SJSA1 (cell line): ENCODE measurements at places on chromosomes 7 and 10.

GRCh38 chr10:73828161-73828560, 16.8 kb upstream of the NDST2 start:
- H3K27ac ChIP-seq: no peak overlapping the region
- H3K36me3 ChIP-seq: peaks cover 6% of the 10 kb centered on the region; the same call in 1 of the 2 replicates
- DNase-seq: no peak
- peaks cover 14% of the 10 kb centered on the region for H3K4me1 ChIP-seq
- no peak overlapping the region for H3K4me3 ChIP-seq
- H3K27me3 ChIP-seq: no peaks in the 10 kb centered on the region

- no peak overlapping the region for H3K27ac ChIP-seq
- no peak overlapping the region for H3K4me3 ChIP-seq
- H3K4me1 ChIP-seq: no peaks in the 10 kb centered on the region
- no peaks in the 10 kb centered on the region for H3K36me3 ChIP-seq
Measured at GRCh38 chr10:123550675-123551096, 115.5 kb upstream of the GPR26 start.

DNA sequence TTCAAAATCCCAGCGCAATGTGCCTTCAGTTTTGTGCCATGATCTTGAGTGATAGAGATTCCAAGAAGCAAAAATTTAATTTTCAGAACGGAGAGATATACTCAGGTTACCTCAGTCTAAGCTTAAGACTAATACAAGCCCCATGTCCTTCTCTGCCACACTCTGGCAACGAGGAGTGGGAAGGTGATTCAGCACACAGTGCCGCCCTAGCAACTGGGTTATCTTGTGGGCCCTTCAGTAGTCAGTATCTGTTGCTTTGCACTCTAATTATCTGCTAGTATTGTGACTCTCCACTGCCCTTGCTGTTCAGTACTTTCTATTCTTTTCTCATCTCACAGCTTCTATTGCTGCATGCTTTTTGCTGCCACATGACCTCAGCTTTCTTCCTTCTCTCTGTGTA, 39.2 kb upstream of the MKLN1 start:
- no peak overlapping the region for H3K4me3 ChIP-seq
- H3K36me3 ChIP-seq: no peaks in the 10 kb centered on the region
- no peak for DNase-seq

DNA sequence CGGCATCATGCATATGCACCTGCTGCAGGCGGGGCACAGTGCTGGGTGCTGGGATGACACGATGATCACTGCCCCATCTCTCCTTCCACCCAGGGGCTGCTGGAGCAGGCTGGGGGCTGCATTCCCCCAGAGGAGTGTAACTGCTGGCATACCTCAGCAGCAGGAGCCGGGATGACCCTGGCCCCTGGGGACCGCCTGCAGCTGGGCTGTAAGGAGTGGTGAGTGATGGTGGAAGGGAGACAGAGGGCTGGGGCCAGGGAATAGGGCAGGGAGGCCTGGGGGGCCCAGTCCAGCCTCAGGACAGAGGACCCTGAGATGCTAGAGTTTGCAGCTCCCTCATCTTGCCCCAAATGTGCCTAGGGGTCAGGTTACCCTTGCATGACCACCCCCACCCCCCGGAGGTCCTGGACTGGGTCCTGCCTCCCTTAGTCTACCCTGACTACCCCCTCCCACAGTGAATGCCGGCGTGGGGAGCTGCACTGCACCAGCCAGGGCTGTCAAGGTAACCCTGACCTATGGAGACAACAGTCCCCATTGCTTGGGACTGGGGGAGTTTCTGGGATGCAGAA, 14.5 kb upstream of the ZNF862 start:
- H3K4me1 ChIP-seq: no peaks in the 10 kb centered on the region
- H3K27ac ChIP-seq: no peak overlapping the region
- H3K4me3 ChIP-seq: no peak overlapping the region

GRCh38 chr7:3806516-3806915, 505.5 kb downstream of the SDK1 start:
- H3K27me3 ChIP-seq: no peaks in the 10 kb centered on the region
- peaks cover 10% of the 10 kb centered on the region for H3K36me3 ChIP-seq
- no peak for DNase-seq

DNA sequence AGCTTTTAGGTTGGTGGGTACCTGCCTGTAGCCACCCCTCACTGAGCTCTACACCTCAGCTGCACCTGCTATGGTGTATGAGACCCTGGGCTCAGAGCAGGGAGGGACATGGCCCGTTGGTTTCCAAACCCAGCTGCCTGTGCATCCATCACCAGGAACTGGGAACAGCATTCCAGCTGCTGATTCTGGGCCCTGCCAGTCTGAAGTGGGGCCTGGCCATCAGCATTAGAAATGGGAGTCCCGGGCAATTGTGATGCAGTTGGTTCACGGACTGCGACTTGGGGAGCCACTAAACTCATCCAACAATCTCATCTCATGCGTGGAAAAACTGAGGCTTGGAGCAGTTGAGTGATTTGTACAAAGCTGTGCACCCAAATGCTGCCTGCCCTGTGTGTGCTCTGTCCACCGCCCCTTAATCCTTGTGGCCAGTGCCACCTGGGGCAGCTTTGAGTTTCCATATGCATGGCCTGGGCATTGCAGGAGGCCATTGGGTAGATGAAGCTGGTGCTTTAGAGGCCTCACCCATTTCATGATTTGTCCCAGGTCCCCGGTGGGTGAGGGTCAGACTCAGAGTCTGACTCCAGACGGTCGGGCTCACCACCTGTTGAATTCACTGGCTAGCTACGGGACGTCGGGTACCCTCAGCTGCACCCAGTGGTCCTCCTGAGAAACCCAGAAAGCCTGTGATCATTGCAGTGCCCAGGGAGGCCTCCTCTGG, 109.0 kb upstream of the SHH start:
- no peak for DNase-seq
- H3K27ac ChIP-seq: no peak overlapping the region

DNA sequence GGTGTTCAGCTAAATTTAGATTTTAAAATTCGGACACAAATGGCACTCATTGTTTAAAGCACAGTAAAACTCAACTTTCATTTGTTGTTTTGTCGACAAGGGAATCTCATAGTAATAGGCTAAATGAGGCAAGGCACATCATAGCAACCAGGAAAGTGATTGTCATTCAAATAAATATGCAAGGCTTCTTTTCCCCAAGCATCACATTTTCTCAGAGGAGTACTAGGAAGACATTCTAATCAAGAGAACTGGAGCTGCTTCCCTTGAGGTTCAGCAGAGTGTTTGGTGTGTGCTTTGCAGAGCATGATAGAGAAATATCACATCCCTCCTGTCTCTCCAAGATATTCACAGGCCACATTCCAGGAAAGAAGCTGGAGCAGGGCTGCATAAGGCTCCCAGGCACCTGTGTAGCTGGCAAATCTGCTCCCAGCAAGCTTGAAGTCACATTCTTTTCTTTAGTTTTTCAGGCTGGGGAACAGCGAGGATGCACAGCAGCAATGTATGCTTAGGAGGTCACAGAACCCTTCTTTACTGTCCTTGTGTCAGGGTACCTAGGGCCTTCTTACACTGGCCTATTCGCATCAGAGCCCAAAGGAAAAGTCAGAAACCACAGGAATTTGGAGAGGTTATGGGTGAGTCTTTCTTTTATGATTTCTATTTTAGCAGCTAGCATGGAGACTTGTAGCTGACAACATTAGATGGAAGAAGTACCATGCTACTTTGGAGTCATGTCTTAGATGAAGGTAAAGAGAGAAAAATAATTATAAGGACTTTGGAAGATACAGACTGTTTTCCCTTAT, 95.9 kb upstream of the HDAC9 start:
- peaks cover 61% of the 10 kb centered on the region for H3K4me1 ChIP-seq
- H3K27me3 ChIP-seq: no peaks in the 10 kb centered on the region
- H3K36me3 ChIP-seq: no peaks in the 10 kb centered on the region
- DNase-seq: no peak
- peak overlapping the region; percentile 19; the same call in 1 of the 2 replicates for H3K27ac ChIP-seq

- no peak overlapping the region for H3K4me3 ChIP-seq
- H3K36me3 ChIP-seq: peaks cover 90% of the 10 kb centered on the region
- H3K4me1 ChIP-seq: peaks cover 51% of the 10 kb centered on the region
Measured at GRCh38 chr10:93376372-93377293, 105.5 kb downstream of the MYOF start.

DNA sequence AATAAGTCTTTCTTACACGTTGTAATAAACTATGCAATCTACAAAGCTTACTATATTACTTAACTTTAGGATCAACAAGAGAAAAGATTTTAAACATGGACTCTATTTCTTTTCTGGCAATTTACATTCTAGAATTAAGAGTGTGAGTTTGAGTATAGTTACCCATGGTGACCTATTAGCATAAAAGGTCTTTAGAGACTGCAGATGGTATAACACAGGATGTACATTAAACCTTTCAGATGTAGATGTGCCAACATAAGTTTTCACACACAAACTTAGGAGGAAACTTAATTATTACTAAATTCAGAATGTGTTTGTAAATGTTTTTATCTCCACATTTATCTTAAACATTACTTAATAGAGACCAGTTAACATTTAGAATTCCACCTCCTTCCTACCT, 54.1 kb downstream of the KCND2 start:
- no peak overlapping the region for H3K27ac ChIP-seq
- no peaks in the 10 kb centered on the region for H3K4me1 ChIP-seq
- H3K27me3 ChIP-seq: no peaks in the 10 kb centered on the region
- no peaks in the 10 kb centered on the region for H3K36me3 ChIP-seq
- H3K4me3 ChIP-seq: no peak overlapping the region

GRCh38 chr10:24440817-24441797, 232.2 kb downstream of the KIAA1217 start:
- no peaks in the 10 kb centered on the region for H3K36me3 ChIP-seq
- no peak overlapping the region for H3K4me3 ChIP-seq
- peak overlapping the region; percentile 52 for H3K27ac ChIP-seq

DNA sequence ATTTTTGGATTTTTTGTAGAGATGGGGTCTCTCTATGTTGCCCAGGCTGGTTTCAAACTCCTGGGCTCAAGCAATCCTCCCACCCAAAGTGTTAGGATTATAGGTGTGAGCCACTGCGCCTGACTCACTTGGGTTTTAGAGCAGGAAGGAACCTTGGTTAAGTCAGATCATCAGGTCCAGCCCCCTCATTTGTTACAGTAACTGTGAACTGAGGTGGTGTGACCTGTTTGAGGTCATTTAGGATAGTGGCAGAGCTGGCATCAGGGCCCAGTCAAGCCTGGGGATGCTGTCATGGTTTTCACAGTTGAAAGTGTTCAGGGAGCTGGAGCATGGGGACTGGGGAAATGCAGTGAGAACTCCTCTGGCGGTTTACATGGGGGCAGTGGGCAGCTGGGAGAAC, 159.6 kb downstream of the TAX1BP1 start:
- H3K4me3 ChIP-seq: no peak overlapping the region
- no peaks in the 10 kb centered on the region; the same call in 1 of the 2 replicates for H3K36me3 ChIP-seq
- DNase-seq: no peak
- no peaks in the 10 kb centered on the region for H3K27me3 ChIP-seq

DNA sequence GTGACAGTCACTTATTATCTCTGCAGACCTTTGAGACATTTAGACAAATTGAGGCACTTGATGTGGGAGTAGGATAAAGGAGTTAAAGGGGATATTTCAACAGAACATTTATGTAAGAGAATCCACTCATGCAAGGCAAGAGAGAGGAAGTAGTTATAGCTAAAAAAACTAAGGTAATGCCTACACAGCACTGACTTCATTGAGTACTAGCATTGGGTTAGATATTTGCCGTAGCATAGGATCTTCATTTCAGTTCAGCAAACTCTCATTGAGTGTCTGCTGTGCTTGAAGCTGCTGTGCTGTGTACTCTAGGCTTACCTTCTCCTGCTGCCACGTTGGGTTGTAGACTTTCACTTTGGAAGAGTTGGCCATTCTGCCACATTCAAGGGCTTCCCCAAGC, 10.5 kb upstream of the ENTPD1 start:
- no peaks in the 10 kb centered on the region for H3K36me3 ChIP-seq
- DNase-seq: no peak
- no peak overlapping the region for H3K4me3 ChIP-seq
- H3K27me3 ChIP-seq: no peaks in the 10 kb centered on the region; the same call in 1 of the 2 replicates
- H3K4me1 ChIP-seq: no peaks in the 10 kb centered on the region
- H3K27ac ChIP-seq: no peak overlapping the region

GRCh38 chr7:157136372-157136771, 2.4 kb upstream of the UBE3C start:
- H3K4me1 ChIP-seq: peaks cover 19% of the 10 kb centered on the region
- no peaks in the 10 kb centered on the region for H3K27me3 ChIP-seq
- peak; percentile 32 for DNase-seq
- H3K27ac ChIP-seq: no peak overlapping the region
- H3K4me3 ChIP-seq: no peak overlapping the region

- no peak for DNase-seq
- no peak overlapping the region for H3K4me3 ChIP-seq
- no peaks in the 10 kb centered on the region for H3K4me1 ChIP-seq
Measured at GRCh38 chr7:112892263-112892662, 102.1 kb upstream of the TMEM168 start.

DNA sequence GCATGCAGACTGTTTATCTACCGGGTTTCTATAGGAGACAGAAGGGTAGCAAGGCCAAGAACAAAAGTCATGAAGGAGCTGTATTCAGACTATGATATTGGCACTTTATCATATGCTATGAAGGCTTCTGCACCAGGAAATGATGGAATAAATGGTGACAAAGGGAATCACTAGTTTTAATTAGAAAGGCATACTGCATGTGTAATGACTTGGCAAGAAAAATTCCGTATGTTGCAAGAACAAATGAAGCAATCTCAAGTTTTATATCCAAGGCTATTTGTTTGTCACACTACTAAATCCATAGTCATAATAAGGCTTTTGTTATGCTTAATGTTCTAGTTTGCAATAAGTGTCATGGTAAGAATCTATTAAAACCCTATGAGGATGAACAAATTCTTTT, 230.9 kb downstream of the ZEB1 start:
- no peak for DNase-seq
- H3K4me3 ChIP-seq: no peak overlapping the region
- H3K27ac ChIP-seq: no peak overlapping the region

GRCh38 chr7:128271942-128272481, 30.9 kb downstream of the LEP start:
- peaks cover 8% of the 10 kb centered on the region for H3K27me3 ChIP-seq
- H3K4me1 ChIP-seq: no peaks in the 10 kb centered on the region
- DNase-seq: no peak

DNA sequence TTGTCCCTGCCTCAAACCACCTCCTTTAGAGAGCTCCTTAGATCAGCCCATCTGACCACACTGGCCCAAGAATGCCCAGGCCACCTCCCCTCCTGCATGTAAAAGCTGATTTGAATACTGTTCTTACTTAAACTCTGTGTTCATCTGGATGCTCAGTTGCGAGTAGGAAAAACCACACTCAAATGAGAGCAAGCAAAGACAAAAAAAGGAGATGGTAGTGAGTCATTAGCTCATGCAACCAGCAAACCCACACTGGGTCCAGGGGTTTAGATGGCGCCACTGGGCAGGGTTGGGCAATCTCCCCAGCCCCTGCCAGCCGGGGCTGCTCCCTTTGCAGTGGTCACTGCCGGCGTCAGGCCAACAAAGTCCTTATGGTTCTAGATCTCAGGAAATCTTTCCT, 32.7 kb downstream of the TSPAN15 start:
- H3K27ac ChIP-seq: no peak overlapping the region
- DNase-seq: no peak
- H3K4me1 ChIP-seq: no peaks in the 10 kb centered on the region
- H3K36me3 ChIP-seq: no peaks in the 10 kb centered on the region
- H3K27me3 ChIP-seq: no peaks in the 10 kb centered on the region
